ENCODE measurements at places on chromosomes 5 and 9.

DNA sequence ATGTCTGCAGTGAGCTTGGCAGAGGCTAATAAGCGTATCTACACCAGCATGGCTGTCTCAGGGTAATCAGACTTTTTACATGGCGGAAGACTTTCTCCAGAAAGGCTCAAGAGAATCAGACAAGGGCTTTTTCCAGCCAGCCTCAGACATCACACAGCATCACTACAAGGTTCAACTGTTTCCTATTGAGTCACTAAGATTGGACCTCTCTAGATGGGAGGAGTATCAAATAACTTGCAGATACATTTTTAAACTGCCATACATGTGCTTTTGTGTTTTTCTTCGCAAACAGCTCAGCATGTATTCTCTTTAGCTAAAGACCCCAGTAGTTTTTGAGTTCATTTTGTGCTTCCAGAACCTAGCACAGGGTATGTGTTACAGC is 22.9 kb upstream of the PIK3R1 start:
- DNase-seq = no peak

DNA sequence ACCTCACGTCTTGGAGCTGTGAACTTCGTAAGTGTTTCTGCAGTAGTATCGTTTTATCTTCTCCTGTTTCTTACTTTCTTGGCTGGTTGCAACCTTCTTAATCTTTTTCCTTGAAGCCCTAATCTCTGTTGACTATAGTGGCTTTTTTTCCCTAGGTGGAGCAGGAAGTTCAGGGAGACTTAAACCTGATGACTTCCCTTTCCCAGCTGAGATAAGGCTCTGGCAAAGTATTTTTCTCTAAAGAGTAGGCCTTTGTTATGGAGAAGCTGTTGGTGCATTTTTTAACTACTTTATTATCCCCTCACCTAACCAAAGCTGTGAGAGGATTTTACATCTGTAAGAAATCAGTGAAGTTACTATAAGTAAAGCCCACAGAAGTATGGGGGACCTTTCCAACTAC is 723.1 kb upstream of the RIOK2 start:
- no peak for DNase-seq

DNA sequence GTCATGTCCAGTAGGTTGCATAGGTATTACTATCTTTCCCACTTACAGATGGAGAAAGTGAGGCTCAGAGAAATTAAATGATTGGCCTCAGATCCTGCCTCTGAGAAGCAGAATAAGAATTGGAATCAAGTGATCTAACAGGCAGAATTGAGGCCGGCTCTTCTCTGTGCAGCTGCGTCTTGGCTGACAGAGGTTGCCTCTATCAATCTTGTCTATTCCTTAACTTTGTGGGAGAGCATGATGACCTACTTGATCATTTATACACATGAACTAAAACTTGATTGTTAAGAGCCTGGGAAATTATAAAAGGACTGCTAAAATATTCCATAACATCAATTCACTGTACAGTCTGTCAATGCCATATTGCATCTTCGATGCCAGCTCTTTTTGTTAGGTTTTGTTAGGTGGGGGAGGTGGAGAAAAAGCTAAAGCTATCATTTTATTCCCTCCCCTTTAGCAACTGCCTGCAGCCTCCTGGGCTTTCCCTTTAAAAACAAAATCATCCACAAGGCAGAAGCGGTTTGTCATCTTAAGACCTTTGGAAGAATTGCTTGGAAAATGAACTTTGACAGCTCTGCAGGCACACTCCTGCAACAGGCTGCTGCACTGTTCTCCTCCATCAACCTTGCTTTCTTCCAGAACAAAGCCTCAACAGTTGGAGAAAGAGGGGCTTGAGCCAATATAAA is 247.4 kb downstream of the SMARCA2 start:
- DNase-seq = no peak

- no peak for DNase-seq
Observed at GRCh38 chr9:71608825-71609447, 159.4 kb downstream of the CEMIP2 start.

- DNase-seq = no peak
Observed at GRCh38 chr5:74613283-74613682, 27.2 kb downstream of the ENC1 start.

DNA sequence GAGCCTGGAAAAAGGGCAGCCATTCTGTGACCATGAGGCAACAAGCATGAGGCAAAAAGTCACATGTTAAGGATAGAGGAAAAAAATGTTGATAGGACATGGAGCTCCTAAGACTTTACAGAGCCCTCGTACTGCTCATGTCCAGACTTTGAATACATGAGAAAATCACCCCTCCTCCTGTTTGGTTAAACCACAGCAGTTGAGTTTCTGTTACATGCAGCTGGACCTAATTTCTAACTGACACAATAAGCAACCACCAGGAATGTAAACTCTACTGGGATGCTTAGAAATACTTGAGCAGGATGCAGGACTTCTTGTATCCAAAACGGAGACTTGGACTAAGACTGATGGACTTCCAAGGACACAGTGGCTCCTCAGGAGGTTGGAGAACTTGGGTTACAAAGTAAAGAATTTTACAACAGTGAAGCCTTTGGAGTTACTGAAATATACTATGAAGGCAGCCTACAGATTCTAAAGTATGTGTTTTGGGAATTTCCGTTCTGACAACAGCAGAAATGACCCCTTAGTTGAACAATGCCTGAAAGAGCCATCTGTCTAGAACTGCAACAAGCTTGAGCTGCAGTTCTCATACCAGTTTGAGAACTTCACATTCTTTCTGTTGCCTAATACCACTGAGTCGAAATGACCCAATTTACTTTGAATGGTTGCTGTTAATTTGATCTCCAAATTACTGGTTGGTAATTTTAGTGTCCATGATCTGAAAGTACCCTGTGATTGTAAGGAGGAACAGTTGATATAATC is 268.9 kb downstream of the PIK3R1 start:
- no peak for DNase-seq

- no peak for DNase-seq
Observed at GRCh38 chr5:98839469-98840383, 66.3 kb downstream of the RGMB start.

DNA sequence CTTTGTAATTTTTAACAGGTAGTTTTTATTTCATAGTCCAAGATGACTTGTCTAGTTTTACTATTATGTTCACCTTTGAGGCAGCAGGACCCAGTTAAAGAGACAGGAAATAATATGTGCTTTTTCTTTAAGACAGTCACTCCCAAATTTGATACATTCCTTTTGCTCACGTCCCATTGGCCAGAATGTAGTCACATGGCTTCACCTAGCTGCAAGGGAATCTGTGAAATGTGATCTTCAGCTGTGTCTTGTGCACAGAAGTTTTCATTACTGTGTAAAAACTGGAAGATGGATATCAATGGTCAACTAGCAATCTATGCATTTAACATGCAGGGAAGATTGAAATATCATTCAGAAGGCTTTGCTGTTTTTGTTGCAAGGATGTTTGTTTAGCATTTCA is 41.1 kb downstream of the XRCC4 start:
- no peak for DNase-seq

DNA sequence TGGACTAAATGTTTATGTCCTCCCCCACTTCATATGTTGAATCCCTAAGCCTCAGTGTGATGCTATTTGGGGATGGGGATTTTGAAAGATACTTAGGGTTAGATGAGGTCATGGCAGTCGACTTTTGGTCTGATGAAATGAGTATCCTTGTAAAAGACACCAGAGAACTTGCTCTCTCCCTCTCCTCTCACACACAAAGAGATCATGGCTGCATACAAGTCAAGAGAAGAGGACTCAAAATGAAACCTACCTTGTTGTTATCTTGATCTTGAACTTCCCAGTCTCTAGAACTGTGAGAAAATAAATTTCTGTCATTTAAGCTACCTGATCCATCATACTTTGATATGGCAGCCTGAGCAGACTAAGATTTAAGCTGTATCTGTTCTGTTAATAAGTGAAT is 144.0 kb upstream of the HAPLN1 start:
- no peak for DNase-seq

DNA sequence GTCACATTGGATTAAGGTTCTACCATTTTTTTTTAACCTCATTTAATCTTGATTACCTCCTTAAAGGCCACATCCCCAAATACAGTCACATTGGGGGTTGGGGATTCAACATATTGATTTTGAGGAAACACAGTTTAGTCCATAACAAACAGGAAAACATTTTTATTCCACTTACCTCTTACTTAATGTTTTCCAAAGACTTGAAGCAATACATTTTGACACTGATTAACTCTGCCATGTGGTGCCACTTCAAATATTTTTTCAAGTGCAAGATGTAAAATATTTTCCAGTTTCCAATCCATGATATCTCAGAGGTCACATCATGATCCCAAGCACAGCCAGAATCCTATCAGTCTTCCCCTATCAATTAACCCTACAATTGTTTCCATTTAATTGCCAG is 548.0 kb downstream of the CSNK1G3 start:
- no peak for DNase-seq
